ENCODE measurements at places on chromosomes 3 and 15.

DNA sequence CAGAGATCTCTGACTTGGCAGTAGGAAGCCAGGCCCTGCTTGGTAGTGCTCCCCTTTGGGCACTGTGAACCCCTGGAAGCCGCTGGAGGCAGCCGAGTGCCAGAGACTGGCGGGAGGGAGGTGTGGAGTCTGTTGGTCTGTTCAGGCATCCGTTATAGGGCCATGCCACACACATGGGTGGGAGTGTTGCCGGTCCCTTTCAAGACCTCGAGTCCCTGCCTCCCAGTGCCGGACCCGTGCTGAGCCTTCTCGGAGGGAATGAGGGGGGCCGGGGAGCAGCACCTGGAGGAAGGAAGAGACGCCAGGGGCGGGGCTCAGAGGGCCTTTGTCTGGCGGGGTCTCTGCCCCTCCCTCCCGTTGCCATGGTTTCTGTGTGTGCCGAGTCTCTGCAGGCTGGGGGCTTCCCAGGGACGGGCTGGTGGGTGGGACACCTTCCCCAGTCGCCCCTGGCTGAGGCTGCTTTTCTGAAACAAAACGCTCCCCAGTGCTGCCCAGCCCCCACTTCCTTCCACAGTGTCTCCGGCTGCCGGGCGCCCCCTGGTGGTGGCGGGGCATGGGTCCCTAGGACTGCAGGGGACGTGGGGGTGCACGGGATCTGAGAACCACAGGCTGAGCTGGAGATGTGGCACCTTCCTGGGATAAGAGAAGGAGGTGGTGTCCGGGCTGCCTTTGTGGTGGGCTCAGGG, 10.0 kb downstream of the GNAI2 start:
- no peak for DNase-seq

DNA sequence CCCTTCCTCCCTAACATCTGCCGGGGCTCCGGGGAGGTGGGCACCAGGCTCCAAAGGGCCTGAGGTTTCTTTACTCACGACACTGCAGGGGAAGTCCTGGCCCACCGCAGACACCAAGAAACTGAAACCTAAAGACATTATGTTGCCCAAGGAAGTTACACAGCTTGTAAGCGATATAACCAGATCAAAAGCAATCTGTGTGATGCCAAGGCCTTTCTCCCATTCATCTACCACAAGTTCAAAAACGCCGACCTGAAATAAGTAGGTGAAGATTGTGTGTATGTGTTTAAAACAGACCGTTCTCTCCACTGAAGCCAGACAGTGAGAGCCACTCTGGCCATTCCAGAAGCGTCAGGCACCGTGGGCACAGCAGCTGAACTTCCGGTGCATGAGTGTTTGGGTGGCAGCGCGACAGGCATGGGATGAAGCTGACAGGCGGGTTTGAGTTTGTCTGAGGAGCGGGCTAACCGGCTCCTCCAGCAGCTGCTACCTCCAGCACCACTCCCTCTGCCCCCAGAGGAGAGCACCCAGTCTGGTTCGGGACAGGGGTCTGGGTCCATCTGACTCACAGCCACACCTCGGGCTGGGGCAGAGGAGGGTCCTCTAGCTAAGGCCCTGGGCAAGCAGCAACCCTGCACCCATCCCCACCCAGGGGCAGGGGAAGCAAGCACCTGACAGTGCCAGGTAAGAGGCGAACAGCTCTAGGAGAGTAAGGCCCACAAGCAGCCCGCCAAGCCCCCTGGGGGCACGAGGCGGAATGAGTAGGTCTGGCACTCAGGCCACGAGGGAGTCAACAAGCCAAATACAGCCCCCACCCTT, 1.3 kb downstream of the TNK2 start:
- DNase-seq = no peak

GRCh38 chr15:42160136-42160535, 3.7 kb upstream of the PLA2G4F start:
- DNase-seq = no peak

GRCh38 chr3:107142171-107142570, 235.1 kb upstream of the CCDC54 start:
- no peak for DNase-seq

DNA sequence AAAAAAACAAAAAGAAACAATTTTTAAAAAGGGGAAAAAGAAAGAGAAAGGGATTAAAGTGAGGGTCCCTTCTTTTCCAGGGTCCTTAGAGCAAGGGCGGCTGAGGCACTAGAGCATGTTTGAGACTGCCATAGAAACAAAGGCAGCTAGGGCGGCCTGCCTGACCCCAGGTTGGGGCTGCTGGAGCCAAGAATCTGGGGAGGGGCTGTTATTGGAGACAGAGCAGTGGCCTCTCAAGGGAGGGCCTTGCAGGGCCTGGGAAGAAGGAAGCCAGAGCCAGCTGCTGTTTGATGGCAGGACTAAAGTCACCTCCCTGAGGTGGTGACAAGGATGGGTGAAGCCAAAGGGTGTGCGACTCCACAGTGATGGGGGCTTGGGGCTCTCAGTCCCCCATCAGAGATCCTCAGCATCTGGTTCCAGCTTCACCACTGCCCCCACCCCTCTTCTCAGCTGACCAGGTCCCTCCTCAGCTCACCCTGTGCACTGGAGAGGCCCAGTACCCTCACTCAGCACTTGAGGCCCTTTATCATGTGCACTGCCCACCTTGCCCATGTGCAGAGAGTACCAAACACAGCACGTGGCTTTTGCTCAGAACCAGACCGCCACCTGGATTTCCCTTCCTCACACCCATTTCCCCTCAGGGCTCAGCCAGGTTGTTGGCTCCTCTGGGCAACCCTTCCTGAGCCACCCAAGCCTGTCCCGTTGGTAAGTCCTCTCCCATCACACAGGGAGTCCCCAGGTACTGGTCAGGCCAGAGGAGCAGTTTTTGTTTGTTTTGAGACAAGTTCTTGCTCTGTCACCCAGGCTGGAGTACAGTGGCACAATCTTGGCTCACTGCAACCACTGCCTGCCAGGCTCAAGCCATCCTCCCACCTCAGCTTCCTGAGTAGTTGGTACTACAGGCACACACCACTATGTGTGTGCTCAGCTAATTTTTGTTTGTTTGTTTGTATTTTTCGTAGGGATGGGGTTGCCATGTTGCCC, 1.7 kb downstream of the TMEM89 start:
- no peak for DNase-seq

DNA sequence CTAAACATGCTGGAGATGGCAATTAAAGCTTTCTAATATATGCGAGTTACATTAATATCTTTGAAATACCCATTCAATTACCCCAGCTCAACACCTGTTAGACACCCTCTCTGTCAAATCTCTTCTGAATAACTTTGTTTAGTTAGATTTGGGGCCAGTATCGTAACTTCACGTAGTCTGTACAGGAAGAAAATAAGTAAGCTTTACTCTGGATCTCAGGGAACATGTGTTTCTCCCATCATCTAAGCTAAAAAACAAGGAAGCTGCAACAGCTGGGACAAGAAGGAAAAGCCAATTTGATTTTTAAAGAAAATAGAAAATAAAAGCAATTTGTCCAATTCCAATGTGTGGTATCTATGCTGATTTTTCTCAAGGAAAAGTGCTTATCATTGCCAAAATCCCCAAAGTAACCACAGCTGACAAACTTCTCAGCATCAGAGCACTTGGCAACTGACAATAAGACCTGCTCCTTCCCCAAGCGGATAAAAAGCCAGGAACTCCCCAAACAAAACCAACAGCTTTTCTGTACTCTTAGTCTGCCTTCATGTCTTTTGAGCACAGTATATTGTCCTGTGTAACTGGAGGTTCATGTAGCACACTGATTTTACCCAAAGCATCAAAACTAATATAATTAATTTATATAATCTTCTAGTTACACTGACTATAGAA, 279.1 kb downstream of the ZBTB20 start:
- no peak for DNase-seq

- no peak for DNase-seq
These were observed 5.0 kb downstream of the C2CD4A start for GRCh38 chr15:62071711-62072308.

DNA sequence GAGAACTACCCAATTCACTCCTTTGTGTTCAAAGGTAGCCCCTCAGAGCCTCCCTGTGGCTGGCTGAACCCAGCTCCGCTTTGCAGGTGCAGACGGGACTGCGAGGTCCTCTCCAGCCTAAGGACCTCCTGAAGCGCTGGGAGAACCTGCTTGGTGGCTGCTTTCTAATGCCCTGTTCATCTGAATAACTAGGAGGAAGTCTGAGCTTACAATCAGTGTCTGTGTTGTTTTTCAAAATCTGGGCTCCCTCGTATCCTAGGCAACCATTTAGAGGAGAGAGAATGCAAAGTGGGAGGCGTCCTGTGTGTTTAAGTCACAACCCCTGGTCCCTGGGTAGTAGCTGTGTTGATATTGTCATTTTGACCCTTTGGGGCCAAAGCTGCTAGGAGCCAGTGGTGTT, 99.9 kb downstream of the GABRG3 start:
- DNase-seq = no peak

GRCh38 chr15:56739964-56740640, 6.8 kb upstream of the ZNF280D start:
- DNase-seq = no peak

DNA sequence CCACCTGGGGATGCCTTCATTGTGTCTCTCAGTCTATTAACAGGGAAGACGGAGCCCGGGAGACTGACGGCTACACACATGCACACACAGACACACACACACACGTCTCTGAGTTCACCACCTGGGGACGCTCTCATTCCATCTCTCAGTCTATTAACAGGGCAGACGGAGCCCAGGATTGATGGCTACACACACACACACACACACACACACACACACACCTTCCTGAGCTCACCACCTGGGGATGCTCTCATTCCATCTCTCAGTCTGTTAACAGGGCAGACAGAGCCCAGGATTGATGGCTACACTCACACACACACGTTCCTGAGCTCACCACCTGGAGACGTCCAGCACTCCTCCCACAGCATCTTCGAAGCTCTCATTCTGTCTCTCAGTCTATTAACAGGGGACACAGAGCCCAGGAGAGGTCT, 143.9 kb downstream of the OR4M2 start:
- no peak for DNase-seq

DNA sequence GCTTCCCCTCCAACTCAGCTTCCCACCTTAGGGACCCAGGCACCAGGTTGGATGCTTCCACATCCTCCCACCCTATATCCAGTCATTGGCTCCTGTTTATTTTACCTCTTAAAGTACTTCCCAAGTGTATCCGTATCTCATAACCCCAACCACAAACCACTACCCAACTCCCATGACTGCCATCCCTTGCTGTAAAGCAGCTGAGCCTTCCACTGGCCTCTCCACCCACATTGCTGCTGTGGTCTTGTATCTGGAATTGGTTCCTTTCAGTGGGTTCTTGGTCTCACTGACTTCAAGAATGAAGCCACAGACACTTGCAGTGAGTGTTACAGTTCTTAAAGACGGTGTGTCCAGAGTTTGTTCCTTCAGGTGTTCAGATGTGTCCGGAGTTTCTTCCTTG, 79.8 kb upstream of the HRH1 start:
- no peak for DNase-seq

DNA sequence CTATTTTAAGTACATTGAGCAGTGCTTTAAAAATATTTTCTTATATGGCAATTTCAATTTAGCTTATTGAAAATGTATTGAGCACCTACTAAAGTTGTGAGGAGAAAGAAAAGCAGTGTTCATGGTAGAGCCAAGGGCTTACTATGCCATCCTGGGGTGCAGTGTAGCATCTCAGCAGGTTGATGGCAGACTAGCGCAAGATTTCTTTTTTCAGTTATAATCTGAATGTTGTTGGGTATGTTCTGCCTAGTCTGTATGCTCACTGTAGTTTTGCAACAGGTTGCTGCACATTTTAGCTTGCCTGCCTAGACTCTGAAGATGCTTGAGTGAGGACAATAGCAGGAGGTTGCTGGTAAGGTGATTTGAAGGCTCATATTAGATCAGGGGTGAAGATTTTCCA, 103.1 kb upstream of the UNC13C start:
- DNase-seq = no peak

DNA sequence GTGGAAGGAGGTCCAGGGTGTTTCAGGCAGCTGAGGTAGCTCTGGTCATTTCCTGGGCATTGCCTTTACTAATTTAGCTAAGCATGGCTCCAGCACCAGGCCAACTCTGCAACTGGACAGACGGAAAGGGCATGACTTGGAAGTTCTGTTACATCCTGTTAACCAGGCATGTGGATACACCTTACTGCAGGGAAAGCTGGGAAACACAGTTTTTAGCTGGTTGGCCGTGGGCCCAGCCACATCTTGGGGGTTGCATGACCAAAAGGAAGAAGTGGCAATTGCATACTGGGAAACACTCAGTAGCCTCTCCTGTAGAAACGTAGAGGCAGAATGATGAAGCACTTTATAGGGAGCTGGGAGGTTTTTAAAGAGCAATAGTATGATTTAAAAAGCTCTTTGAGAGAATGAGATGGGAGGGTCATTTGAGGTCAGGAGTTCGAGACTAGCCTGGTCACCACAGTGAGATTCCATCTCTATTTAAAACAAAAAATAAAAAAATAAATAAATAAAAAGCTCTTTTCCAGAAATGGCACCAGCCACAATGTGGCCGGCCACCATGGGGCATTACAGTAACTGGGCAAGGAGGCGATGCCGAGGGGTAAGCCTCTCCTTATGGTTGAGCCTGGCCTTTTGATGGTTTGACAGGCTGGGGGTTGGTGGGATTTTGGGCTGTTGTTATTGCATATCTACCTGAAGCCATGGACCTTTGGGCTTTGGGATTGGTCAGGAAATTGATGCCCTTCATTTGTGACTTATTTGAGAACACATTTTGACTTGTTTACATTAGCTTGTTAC, 28.6 kb downstream of the TRAK1 start:
- no peak for DNase-seq

DNA sequence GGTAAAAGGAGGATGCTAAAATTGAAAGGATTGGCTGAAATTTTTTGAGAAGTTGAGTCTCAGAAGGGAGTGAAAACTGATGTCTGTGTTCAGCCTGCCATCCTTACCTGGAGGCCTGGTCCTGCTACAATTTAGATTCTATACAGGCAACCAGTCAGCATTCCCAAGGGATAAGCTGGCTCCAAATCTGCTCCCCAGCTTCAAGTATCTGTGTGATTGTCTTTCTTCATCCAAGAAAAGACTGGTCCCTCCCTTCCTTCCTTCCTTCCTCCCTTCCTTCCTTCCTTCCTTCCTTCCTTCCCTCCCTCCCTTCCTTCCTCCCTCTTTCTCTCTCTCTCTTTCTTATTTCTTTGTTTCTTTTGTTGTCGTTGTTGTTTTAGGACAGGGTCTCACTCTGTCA, 24.7 kb upstream of the UMPS start:
- no peak for DNase-seq

DNA sequence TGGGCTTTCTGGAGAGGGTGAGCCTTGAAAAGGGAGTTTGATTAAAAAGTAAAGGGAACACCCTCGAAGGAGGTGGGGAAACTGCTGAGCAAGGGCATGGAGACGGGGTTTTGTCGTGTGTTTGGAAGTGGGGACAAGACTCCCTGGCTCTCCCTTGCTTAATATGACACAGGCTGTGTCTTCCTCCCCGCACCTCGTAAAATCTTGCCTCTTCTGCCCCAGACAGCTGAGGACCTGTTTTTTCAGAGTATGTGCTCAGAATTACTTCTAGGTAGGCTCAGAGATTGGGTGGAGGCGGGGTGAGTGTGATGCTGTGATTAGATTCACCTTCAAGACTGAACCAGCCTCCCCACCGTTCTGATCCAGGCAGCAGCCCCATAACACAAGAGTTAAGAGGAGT, 244.4 kb upstream of the TLE3 start:
- DNase-seq = no peak

All from urinary bladder (tissue), 4 donors.